ENCODE measurements at places on chromosomes 3 and 15.

DNA sequence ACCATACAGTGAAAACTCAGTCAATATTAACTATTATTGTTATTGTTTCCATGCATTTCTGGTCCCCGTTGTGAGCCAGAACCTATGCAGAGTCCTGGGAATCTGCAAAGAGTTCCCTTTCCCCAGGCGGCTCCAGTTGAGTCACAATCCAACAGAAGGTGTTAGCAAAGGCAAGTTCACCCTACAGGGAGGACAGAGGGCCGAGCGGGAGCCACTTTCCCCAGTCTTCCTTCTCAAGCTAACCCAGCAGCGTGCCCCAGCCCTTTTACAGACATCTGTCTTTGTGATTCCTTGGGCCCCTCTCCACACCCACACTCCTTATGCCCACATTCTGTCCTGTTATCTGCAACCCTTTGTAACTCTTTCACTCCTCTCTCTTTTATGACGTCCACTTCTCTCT is 13.1 kb upstream of the LTF start:
- no peaks in the 10 kb centered on the region for H3K4me1 ChIP-seq
- no peak overlapping the region for H3K27ac ChIP-seq
- H3K4me3 ChIP-seq, result no peak overlapping the region
- no peaks in the 10 kb centered on the region for H3K27me3 ChIP-seq
- DNase-seq, result no peak

GRCh38 chr3:18046131-18046915 is 303.9 kb upstream of the TBC1D5 start:
- no peaks in the 10 kb centered on the region for H3K27me3 ChIP-seq
- H3K36me3 ChIP-seq, result no peaks in the 10 kb centered on the region
- H3K27ac ChIP-seq, result no peak overlapping the region
- no peaks in the 10 kb centered on the region for H3K4me1 ChIP-seq

- H3K4me3 ChIP-seq, result no peak overlapping the region
- H3K27me3 ChIP-seq, result no peaks in the 10 kb centered on the region
- no peak for DNase-seq
Measured at GRCh38 chr3:194532591-194532990, 45.8 kb upstream of the ATP13A3 start.

DNA sequence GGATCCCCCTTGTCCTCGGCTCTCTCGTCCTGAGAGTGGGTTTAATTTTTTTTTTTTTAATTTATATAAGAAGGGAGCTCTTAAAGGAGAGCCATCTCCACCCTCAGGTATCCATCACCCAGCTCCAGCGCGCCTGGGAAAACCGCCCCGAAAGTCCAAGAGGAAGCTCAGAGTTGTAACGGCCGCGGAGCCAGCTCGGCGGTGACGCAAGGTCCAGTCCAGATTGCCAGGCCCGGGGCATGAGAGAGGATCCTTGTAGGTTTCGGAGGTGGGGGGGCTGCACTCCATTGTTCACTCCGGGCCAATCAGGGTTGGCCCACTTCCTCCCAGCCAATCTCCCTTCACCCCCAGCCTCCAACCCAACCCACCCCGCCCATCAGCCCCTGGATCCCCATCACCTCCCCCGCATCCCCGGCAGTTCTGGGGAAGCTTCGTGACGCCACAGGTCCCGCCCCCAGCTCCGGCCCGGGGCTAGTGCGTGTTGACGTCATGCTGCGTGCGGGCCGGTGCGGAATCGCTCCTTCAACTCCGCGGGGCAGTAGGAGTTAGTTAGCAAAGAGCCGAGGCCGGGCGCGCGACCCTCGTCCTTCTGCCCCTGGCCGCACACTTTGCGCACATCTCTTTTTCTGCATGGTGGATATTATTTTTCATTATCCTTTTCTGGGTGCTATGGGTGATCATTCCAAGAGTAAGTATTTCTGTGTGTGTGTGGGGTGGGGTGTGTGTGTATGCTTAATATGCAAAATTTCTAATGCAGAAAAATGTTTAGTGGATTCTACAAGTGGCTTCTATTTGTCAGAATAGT is at the start of gene ISL2:
ISL2 (plus strand) TSS at position 520 of the 805 bp plus-strand sequence; CDS start at position 631, 111 bp downstream.
- peaks cover 19% of the 10 kb centered on the region for H3K4me1 ChIP-seq
- H3K36me3 ChIP-seq, result no peaks in the 10 kb centered on the region
- H3K27ac ChIP-seq, result no peak within 1 kb of the TSS

DNA sequence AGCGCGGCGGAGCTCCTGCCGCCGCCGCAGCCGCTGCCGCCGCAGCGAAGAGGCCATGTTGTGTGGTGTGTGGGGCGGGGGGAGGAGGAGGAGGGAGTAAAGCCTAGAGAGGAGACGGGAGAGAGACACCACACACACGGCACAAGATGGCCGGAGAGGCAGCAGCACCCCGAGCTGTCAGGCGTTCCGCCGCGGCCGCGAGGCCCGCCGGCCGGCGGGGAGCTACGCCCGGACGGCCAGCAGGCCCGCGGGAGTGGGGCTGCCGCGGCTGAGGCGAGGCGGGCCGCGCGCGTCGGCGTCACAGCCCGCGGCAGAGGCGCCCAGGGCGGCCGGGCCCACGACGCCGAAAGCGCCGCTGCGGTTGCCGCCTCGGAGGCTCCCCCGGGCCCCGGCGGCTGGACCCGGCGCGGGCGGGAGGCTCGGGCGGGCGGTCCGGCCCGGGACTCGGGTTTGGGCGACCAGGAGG is 17.4 kb upstream of the CHD2 start:
- H3K4me1 ChIP-seq, result peaks cover 19% of the 10 kb centered on the region
- DNase-seq, result no peak
- H3K4me3 ChIP-seq, result peak overlapping the region; percentile 94

DNA sequence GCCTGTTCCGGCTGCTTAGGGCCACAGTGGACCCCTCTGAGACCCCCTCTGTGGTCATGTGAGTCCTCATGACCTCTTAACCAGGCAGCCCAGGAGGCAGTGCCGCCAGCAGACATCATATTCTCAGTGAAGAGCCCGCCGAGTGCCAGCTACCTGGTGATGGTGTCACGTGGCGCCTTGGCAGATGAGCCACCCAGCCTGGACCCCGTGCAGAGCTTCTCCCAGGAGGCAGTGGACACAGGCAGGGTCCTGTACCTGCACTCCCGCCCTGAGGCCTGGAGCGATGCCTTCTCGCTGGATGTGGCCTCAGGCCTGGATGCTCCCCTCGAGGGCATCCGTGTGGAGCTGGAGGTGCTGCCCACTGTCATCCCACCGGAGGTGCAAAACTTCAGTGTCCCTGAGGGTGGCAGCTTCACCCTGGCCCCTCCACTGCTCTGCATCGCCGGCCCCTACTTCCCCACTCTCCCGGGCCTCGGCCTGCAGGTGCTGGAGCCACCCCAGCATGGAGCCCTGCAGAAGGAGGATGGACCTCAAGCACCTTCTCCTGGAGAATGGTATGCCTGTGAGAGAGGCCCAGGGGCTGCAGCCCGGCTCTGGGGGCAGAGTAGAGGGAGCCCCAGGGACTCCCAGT is 176.1 kb downstream of the TBC1D2B start:
- no peaks in the 10 kb centered on the region for H3K27me3 ChIP-seq
- H3K27ac ChIP-seq, result no peak overlapping the region
- H3K4me1 ChIP-seq, result peaks cover 2% of the 10 kb centered on the region
- no peak for DNase-seq
